ENCODE measurements at places on chromosomes 6 and 20. TPM values are rescaled to one million over a fixed set of nuclear protein-coding genes. Genes with fewer than 3 reads are reported as not detected.

The BCLAF1 gene
- total RNA-seq: 68.4 TPM

The SAMD5 gene
- total RNA-seq: 1.00 TPM

The SOX4 gene
- 46.5 TPM for total RNA-seq

The PLN gene
- not detected for total RNA-seq

The PPP1R3D gene
- total RNA-seq: 4.7 TPM

The VSTM2L gene
- total RNA-seq: 1.8 TPM

The TMC2 gene
- total RNA-seq: not detected

The MCHR2 gene
- total RNA-seq: not detected

The ABHD16B gene
- total RNA-seq: not detected

The GMPR gene
- 33.0 TPM for total RNA-seq

The ASIP gene
- not detected for total RNA-seq

The LINC00237 gene
- total RNA-seq: not detected

The SIRPD gene
- not detected for total RNA-seq

The LAMA2 gene
- total RNA-seq: 0.59 TPM

The HDGFL1 gene
- not detected for total RNA-seq

The AVP gene
- not detected for total RNA-seq

The NOX3 gene
- total RNA-seq: not detected

The SMOC2 gene
- total RNA-seq: not detected

The PRPH2 gene
- total RNA-seq: 0.53 TPM

The FNDC11 gene
- 0.80 TPM for total RNA-seq

The TAAR8 gene
- total RNA-seq: not detected

The MAVS gene
- 23.9 TPM for total RNA-seq

The CGA gene
- total RNA-seq: not detected

The WFDC5 gene
- not detected for total RNA-seq

The CCN2 gene
- 614 TPM for total RNA-seq

The MACROD2 gene
- total RNA-seq: not detected

The SNAI1 gene
- total RNA-seq: 11.3 TPM

The BMP2 gene
- 37.5 TPM for total RNA-seq

The CLVS2 gene
- total RNA-seq: not detected

The NRSN1 gene
- total RNA-seq: not detected

The MYB gene
- total RNA-seq: not detected

The IL17A gene
- total RNA-seq: not detected

The HLA-DQB2 gene
- not detected for total RNA-seq

The CFAP61 gene
- total RNA-seq: not detected

The PRL gene
- not detected for total RNA-seq

The PDE10A gene
- 6.1 TPM for total RNA-seq

The TRIM31 gene
- not detected for total RNA-seq

The SYCP2L gene
- total RNA-seq: not detected

The CCN6 gene
- total RNA-seq: not detected

The PGC gene
- not detected for total RNA-seq

The RRAGD gene
- total RNA-seq: 3.1 TPM

Data from mammary microvascular endothelial cell (primary cell).